ENCODE measurements at places on chromosomes 16 and 17.

DNA sequence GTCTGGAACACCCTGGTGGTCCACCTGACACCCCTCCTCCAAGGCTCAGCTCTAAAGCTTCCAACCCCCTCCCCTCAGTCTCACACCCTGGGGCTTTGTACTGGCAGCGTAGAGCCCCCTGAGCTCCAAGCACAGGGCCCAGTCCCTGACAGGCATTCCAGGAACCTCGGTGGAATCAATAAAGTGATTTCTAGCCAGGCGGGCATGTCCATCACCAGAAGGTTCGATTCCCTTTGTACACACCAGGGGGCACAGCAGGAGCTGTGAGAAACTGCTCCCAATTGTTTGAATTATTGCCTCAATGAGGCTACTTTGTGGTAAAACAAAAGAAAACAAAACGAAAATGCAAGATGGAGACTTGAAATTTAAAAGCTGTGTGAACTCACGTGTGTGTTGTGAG lies 51.8 kb downstream of the SMPD3 start:
- peak; percentile 43 for DNase-seq

DNA sequence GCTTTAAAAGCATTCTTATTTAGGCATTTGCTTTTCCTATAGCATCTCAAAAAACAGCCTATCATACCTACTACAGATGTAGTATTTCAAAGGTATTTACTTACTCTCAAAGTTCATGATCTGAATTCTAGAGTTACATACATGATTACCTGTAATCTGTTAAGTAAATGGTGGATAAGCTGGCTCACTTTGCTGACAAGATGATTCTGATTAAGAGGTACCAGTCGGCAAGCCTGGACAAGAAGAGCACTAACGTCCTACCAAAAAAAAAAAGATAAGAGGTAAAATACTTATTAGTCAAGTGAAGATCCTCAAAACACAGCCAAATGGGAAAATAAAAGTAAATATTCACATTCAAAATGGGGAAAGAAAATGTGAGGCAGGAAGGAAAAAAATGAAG lies 2.7 kb downstream of the HEATR6 start:
- DNase-seq: no peak

GRCh38 chr16:82042846-82043245 lies 7.8 kb downstream of the HSD17B2 start:
- no peak for DNase-seq

DNA sequence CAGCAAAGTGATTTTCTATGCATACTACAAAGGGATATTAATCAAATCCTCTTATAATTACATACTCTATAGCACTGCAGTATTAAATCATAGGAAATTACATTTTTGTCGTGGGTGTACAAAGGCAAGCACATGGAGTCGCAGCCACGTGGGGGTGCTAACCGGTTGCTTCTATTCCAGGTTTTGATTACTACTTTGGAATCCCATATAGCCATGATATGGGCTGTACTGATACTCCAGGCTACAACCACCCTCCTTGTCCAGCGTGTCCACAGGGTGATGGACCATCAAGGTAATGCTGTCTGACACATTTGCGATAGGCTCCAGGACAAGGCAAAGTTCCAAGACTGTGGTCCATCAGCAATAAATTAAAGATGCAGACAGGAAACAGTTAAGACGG lies 60.1 kb downstream of the ARSG start:
- DNase-seq: no peak

- DNase-seq: no peak
Measured at GRCh38 chr16:73792199-73793020, 504.2 kb upstream of the PSMD7 start.

DNA sequence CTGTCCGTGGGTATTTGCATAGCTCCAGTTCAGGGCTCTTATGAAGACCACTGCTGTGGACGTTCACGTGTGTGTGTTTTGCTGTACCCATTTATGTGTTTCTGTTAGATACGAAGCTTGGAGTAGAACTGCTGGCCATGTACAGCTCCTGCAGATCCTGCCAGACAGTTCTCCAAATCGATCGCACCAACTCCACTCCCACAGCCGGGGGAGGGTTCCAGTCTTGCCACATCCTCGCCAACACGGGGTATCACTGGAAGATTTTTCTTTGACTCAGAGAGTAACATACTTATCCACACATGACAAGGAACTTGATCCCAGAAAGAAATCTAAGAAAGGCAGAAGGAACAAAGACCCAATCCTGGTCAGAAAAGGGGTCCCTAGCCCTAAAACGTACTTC lies 37.4 kb downstream of the TMEM186 start:
- DNase-seq: no peak

GRCh38 chr16:57092786-57093411 lies 516 bp downstream of the CPNE2 start:
- peak; percentile 29 for DNase-seq

- peak; percentile 73 for DNase-seq
Measured at GRCh38 chr17:4789951-4790704, 1.4 kb downstream of the GLTPD2 start.

- DNase-seq: no peak
Measured at GRCh38 chr16:29881050-29881449, 18.0 kb upstream of the CDIPT start.

- DNase-seq: peak; percentile 6
Measured at GRCh38 chr17:28405632-28406472, at the start of gene SLC46A1. TSS of gene SLC46A1 (minus strand) at chr17:28406212. CDS start at chr17:28406114, 98 bp downstream.

DNA sequence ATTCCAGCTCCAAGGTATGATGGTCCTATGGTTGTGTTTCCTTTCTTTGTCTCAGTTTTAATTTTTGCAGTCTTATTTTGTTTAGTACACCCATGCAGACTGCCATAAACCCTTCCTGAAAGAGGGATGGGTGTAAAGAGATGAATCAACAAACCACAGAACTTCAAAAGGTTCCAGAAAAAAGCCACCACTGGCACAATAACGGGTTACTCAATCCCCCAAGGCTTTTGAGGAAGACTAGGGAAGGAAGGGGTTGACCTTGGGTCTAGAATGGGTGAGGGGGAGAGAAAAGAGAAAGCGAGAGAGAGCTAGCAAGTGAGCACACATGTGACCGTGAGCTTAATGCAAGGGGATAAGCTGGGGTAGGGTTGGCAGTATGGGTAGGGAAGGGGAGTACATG lies 168.1 kb downstream of the XYLT1 start:
- no peak for DNase-seq

GRCh38 chr17:3915581-3915994 lies 677 bp downstream of the P2RX1 start:
- DNase-seq: no peak

- no peak for DNase-seq
Measured at GRCh38 chr17:80028030-80028429, 7.6 kb downstream of the TBC1D16 start.

DNA sequence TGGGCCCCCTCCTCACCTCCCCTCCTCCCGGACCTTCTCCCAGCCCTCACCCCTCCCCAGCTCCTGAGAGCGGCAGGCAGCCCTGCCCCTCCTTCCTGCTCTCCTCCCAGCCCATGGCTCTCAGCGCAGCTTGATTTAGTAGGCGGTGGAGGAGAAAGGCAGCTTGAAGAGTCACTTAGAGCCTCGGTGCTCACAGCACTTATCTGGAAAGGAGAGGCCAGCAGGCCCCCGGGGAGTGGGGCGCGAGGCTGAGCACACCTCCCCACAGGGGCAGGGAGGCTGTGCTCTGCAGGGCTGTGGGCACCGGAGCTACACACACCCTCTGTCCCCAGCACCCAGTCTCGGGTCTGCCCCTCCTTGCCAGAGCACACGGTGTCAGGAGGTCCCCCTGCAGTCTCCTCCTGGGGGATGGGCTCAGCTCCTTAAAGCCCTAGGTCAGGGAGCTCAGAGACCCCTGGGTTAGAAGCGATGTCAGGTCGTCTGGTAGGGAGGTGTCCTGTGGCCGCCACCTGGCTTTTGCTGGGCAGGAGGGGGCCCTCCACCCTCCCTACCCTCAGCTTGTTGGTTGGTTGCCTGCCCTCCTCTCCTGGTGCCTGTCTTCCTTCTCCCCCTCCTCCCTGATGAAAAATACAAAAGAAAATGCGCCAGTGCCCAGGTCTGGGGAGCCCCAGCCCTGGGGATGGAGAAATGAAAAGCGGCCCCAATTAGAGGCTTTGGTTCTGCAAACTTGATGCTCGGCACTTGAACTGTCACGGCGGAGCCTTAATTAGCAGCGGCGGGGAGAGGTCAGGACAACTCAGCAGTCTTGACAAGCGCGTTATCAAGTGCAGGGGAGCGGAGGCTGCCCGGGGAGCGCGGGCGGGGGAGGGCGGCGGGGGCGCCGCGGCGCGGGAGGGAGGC lies 151.1 kb upstream of the GSE1 start:
- no peak for DNase-seq

- DNase-seq: no peak
Measured at GRCh38 chr16:3007059-3007956, 5.4 kb upstream of the CLDN9 start.

- DNase-seq: no peak
Measured at GRCh38 chr16:68309799-68310198, 947 bp downstream of the SLC7A6OS start.

- DNase-seq: no peak
Measured at GRCh38 chr17:16277163-16277562, 60.2 kb downstream of the PIGL start.

- DNase-seq: no peak
Measured at GRCh38 chr16:58498341-58499091, 1.4 kb upstream of the NDRG4 start.

DNA sequence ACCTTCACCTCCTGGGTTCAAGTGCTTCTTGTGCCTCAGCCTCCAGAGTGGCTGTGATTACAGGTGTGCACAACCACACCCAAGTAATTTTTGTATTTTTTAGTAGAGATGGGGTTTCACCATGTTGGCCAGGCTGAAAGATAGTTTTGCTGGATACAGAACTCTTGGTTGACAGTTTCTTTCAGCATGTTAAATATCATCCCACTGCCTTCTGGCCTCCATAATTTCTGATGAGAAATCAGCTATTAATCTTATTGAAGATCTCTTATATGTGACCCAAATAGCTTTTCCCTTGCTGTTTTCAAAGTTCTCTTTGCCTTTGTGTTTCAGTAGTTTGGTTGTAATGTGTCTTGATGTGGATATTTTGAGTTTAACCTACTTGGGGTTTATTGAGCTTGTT lies 50.3 kb upstream of the BRD7 start:
- no peak for DNase-seq

DNA sequence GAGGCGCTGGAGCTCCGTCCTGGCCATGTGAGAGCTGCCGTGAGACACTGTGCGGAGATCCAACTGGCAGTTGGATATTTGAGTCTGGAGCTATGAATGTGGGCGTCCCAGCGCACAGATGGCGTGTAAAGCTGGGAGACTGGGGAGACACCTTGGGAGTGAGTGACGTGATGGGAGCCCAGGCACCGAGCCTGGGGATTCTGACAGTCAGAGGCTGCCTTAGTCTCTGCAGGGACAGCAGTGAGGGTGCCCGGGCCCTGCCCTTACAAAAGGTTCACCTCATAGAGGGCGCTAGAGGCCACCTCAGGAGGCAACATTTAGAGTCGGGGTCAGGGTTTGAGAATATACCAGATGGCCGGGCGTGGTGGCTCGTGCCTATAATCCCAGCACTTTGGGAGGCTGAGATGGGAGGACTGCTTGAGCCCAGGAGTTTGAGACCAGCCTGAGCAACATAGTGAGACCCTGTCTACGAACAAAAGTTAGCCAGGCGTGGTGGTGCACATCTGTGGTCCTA lies 194.1 kb upstream of the GSE1 start:
- DNase-seq: no peak

GRCh38 chr16:81521141-81521626 lies 76.6 kb downstream of the CMIP start:
- DNase-seq: peak; percentile 71

- no peak for DNase-seq
Measured at GRCh38 chr17:64102627-64103390, 27.1 kb downstream of the ERN1 start.

DNA sequence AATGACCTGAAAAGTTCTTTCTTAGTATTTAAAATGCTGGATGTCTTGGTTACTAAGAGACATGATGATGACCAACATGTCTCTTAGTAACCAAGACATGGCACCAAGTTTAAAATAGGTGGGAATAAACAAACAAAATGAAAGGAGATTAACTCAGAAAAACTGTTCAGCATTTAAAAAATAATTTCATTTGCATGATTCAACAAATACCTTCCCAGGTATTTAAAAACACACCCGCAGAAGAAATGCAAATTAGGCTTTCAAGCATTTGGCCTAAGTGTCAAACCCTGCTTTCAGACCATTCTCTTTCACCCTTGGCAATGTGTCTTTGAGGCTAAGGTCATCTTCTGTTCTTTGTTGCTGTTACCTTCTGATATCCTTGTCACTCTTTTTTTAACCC lies 91.4 kb upstream of the CORO6 start:
- DNase-seq: no peak

DNA sequence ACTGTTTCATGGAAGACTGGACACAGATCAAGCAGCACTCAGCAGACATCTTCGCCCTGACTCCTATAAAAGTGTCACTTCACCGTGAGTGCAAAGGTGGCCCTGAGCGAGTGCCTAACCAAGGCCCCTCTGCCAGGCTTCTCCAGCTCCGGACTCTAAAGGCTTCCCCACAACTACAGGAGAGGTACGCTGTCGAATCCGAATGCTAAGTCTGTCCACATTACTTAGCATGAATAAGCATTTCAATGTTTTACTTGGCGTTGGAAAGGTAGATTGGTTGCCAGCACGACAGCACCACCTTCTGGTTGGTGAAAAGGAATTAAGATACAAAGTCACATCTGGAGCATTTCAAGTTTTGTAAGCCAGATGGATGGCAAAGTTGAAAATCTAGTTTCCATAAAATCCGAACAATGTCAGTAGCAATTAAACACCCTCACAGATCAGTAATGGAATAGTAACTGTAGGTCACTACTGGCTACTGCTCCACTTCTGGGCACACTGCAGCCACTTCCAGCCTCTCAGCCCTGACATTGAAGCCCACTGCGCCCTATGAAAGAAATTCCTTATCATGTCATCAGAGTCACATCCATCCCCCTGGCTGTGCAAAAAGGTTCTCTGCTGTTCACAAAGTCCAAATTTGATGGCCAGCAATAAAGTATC lies 100.9 kb downstream of the PARN start:
- peak; percentile 6 for DNase-seq

- DNase-seq: no peak
Measured at GRCh38 chr16:4682616-4683254, 10.6 kb upstream of the NUDT16L1 start.

GRCh38 chr17:80458016-80458415 lies 18.4 kb downstream of the NPTX1 start:
- DNase-seq: no peak

DNA sequence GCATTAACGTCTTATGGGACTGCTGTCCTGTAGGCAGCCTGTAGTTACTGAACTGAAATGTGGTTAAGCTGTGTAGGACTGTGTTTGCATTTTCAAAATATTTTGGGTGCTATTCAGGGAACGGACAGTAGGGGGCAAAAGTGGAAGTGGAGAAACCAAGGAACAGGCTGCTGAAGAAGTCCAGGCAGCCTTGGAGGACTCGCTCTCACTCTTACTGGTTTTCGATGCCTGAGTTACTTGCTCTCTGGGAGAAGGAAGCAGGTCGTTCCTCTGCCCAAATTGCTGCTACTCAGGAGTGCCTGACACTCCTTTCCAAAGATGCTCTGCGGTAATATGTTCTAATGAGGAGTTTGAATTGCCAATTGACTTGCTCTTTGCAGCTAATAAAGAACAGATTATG lies 64.5 kb upstream of the RBFOX1 start:
- DNase-seq: no peak
